Spleen (tissue), 13 donors: ENCODE measurements at places on chromosomes 3 and 15.

DNA sequence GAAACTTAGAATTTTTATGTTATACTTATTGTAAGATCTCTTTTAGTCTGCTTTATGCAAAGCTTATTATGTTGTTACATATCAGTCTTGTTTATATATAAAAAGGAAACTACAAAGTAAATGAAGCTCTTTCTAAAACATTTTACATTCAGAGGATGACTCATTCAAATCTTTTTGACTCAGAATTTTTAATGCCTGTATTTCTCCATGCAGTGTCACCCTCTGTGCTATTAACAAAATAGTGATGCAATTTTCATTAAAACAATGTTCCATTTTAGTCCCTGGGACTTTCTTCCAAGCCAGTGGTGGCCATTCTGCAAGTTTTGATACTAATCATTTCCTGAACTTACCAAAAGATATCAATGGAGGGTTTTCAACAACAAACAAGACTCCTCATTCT is 216.1 kb downstream of the NAALADL2 start:
- no peaks in the 10 kb centered on the region for H3K27me3 ChIP-seq
- H3K4me3 ChIP-seq: no peak overlapping the region

- no peaks in the 10 kb centered on the region for H3K36me3 ChIP-seq
- peaks cover 40% of the 10 kb centered on the region for H3K4me1 ChIP-seq
- H3K27ac ChIP-seq: no peak overlapping the region
- no peaks in the 10 kb centered on the region for H3K27me3 ChIP-seq
Measured at GRCh38 chr3:172749230-172749965, 1.1 kb upstream of the ECT2 start.

DNA sequence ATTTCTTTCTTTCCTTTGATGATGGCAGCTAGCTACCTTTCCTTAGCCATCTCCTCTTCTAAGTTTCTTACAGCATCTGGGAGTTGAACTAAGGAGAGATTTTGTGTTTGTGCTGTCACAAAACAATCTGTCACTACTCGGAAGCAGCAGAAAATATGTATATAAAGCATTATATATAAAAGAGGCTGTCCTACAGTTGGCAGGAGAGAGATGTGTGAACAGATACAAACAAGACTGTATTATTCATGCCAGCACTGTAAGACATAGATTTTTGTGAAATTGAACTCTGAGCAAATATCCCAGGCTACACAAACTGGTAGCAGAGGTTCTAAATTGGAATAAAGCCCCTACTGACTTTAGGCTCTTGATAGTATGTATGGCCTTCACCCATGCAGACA is 577.5 kb upstream of the NECTIN3 start:
- no peak for DNase-seq
- no peaks in the 10 kb centered on the region for H3K4me1 ChIP-seq
- H3K4me3 ChIP-seq: no peak overlapping the region
- no peaks in the 10 kb centered on the region for H3K27me3 ChIP-seq
- no peak overlapping the region for H3K27ac ChIP-seq
- H3K36me3 ChIP-seq: no peaks in the 10 kb centered on the region

GRCh38 chr3:134189849-134190248 is 60.8 kb downstream of the RYK start:
- no peaks in the 10 kb centered on the region for H3K4me1 ChIP-seq
- DNase-seq: no peak
- H3K27ac ChIP-seq: no peak overlapping the region
- no peak overlapping the region for H3K4me3 ChIP-seq
- H3K27me3 ChIP-seq: no peaks in the 10 kb centered on the region

GRCh38 chr3:189745622-189746021 is 114.4 kb downstream of the TP63 start:
- no peaks in the 10 kb centered on the region for H3K4me1 ChIP-seq
- H3K36me3 ChIP-seq: no peaks in the 10 kb centered on the region
- no peak overlapping the region for H3K27ac ChIP-seq
- DNase-seq: no peak
- no peaks in the 10 kb centered on the region for H3K27me3 ChIP-seq

- no peak overlapping the region for H3K27ac ChIP-seq
- H3K27me3 ChIP-seq: no peaks in the 10 kb centered on the region
- H3K4me1 ChIP-seq: no peaks in the 10 kb centered on the region
- H3K4me3 ChIP-seq: no peak overlapping the region
- H3K36me3 ChIP-seq: no peaks in the 10 kb centered on the region
Measured at GRCh38 chr3:68631850-68632545, 300.3 kb downstream of the TAFA4 start.

DNA sequence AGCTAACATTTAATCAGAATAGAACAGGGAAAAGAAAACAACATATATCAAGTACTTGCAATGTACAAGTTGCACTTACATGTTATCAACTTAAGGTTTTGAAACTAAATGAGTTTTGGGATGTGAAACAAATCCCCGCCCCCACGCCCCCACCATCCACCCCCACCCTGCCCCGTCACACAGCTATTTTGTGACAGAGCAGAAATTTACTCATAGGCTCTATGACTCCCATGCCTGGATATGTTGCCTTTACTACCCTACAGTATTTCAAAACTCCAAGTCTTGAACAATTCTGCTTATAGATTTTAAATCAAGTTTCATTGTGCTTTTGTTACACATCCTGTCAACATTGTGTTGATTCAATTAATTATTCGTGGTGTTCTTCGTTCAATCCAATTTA is 18.1 kb upstream of the IL1RAP start:
- no peaks in the 10 kb centered on the region for H3K36me3 ChIP-seq
- no peak overlapping the region for H3K27ac ChIP-seq
- no peaks in the 10 kb centered on the region for H3K4me1 ChIP-seq
- DNase-seq: no peak

- peaks cover 45% of the 10 kb centered on the region for H3K36me3 ChIP-seq
- DNase-seq: peak; percentile 67
- no peak overlapping the region for H3K27ac ChIP-seq
- H3K4me1 ChIP-seq: peaks cover 80% of the 10 kb centered on the region
- H3K4me3 ChIP-seq: no peak overlapping the region
- H3K27me3 ChIP-seq: no peaks in the 10 kb centered on the region
Measured at GRCh38 chr3:52236424-52236886, 2.5 kb downstream of the TWF2 start.

- no peaks in the 10 kb centered on the region for H3K27me3 ChIP-seq
- H3K4me1 ChIP-seq: no peaks in the 10 kb centered on the region
- no peak overlapping the region for H3K27ac ChIP-seq
- H3K4me3 ChIP-seq: no peak overlapping the region
Measured at GRCh38 chr3:95923496-95924210, 890.7 kb upstream of the EPHA6 start.

GRCh38 chr3:186182850-186183249 is 74.0 kb upstream of the ETV5 start:
- H3K4me3 ChIP-seq: no peak overlapping the region
- no peak for DNase-seq
- no peaks in the 10 kb centered on the region for H3K27me3 ChIP-seq
- H3K36me3 ChIP-seq: no peaks in the 10 kb centered on the region

- H3K27me3 ChIP-seq: no peaks in the 10 kb centered on the region
- no peaks in the 10 kb centered on the region for H3K36me3 ChIP-seq
- no peak for DNase-seq
- no peak overlapping the region for H3K27ac ChIP-seq
- no peaks in the 10 kb centered on the region for H3K4me1 ChIP-seq
Measured at GRCh38 chr3:29080967-29081366, 199.9 kb upstream of the RBMS3 start.

- peaks cover 26% of the 10 kb centered on the region for H3K36me3 ChIP-seq
- H3K4me1 ChIP-seq: peaks cover 47% of the 10 kb centered on the region
- H3K27ac ChIP-seq: no peak overlapping the region
- H3K27me3 ChIP-seq: no peaks in the 10 kb centered on the region
Measured at GRCh38 chr15:85591622-85592021, 203.1 kb downstream of the KLHL25 start.

- no peaks in the 10 kb centered on the region for H3K4me1 ChIP-seq
- H3K27ac ChIP-seq: no peak overlapping the region
- DNase-seq: no peak
- H3K27me3 ChIP-seq: no peaks in the 10 kb centered on the region
Measured at GRCh38 chr3:163916596-163917560, 1161.4 kb downstream of the SI start.

DNA sequence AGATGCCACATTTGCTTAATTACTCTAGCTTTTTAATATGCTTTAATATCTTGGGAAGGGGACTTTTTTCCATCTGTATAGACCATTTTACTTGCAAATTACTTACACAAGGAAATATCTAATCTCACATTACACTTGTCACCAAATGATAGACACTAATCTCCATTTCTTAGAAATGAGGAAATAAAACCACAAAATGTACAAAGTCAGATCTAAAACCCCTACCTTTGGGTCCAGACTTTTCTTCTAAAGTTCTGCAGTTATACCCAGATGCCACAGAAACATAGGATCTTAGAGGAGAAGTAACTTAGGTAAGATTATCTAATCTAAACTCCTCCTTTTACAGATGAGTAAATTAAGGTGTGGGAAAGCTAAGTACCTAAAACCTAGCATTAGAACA is 44.3 kb downstream of the CD200R1L start:
- DNase-seq: no peak
- no peaks in the 10 kb centered on the region for H3K27me3 ChIP-seq
- H3K4me3 ChIP-seq: no peak overlapping the region

DNA sequence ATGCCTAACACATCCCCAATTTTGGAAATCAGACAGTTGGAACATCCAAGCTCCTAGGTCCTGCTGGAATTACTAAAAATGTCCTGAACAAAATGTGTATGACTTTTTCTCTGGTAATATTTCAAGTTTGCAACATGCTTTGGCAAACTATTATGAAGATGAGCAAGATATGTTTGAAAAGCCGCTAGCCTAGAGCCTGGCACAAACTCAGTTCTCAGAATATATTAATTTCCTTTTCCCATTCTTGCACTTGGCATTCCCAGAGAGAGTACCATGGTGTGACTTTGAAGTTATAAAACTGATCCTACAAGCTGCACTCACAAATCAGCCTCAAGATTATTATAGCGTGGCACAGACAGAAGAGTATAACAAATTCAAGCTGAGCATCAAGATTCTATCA is 1031.1 kb downstream of the NTRK3 start:
- no peak overlapping the region for H3K27ac ChIP-seq
- no peaks in the 10 kb centered on the region for H3K36me3 ChIP-seq
- no peaks in the 10 kb centered on the region for H3K4me1 ChIP-seq
- no peak for DNase-seq
- H3K27me3 ChIP-seq: no peaks in the 10 kb centered on the region

DNA sequence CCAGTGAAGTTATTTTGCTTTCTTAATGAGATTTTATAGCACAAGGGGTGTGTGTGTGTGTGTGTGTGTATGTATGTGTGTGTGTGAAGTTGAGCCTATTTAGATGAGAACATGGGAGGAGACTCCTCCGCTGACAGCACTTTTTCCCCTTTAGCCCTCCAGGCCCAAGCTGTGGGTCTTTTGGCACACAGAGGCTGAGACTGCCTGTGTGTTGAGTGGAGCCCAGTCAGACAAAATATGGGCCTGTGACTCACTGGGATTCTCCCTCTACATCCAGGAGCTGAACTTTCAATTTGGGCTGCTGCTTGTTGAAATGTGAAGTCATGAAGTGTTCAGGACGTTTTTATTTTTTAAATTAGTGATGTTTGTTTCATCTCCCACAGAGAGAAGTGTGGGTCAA is 108.0 kb downstream of the MFSD1 start:
- H3K27ac ChIP-seq: no peak overlapping the region
- no peak overlapping the region for H3K4me3 ChIP-seq
- H3K4me1 ChIP-seq: no peaks in the 10 kb centered on the region
- H3K27me3 ChIP-seq: no peaks in the 10 kb centered on the region

DNA sequence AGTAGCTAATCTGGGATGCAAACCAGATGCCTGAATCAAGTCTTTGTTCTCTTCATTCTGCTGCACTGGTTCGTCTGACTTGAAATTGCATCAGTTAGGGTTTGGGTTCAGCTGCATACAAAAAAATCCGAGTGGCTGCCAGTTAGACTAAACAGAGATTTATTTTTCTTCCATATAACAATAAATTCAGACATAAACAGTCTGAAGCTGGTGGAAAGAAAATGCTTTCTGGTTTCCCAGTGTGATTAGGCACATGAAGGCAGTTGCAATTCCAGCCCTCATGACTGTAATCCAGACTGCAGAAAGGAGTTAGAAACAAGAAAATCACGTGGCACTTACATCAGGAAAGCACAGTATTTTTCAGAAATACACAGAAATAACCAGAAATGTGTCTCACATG is 930.7 kb downstream of the MCTP2 start:
- H3K27me3 ChIP-seq: no peaks in the 10 kb centered on the region
- no peaks in the 10 kb centered on the region for H3K4me1 ChIP-seq
- H3K4me3 ChIP-seq: no peak overlapping the region
- H3K27ac ChIP-seq: no peak overlapping the region
- no peak for DNase-seq
- H3K36me3 ChIP-seq: no peaks in the 10 kb centered on the region

DNA sequence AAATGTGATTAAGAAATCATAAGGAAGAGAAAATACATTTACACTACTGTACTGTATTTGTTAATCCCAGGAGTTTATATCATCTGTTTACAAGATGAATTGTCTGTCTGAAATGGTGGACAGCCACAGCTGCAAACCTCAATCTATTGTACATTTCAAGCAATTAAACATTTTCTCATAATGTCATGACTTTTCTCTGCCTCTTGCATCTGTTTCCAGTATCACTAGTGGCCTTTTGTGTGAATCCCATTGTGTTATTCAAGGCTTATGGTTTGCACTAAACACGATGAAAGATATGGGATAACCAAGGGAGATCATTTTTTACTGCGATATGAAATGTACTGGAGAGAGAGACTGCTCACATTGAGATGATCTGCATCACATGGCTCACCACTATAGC is 200.2 kb upstream of the LRRN1 start:
- H3K27ac ChIP-seq: no peak overlapping the region
- DNase-seq: no peak
- H3K4me3 ChIP-seq: no peak overlapping the region
- no peaks in the 10 kb centered on the region for H3K27me3 ChIP-seq

- no peak for DNase-seq
- H3K36me3 ChIP-seq: no peaks in the 10 kb centered on the region
- H3K27ac ChIP-seq: no peak overlapping the region
- H3K4me3 ChIP-seq: no peak overlapping the region
Measured at GRCh38 chr3:64082961-64083541, 59.8 kb upstream of the PSMD6 start.

- no peaks in the 10 kb centered on the region for H3K4me1 ChIP-seq
- H3K4me3 ChIP-seq: no peak overlapping the region
- H3K27ac ChIP-seq: no peak overlapping the region
- no peaks in the 10 kb centered on the region for H3K36me3 ChIP-seq
- no peak for DNase-seq
- H3K27me3 ChIP-seq: peaks cover 31% of the 10 kb centered on the region
Measured at GRCh38 chr3:184236033-184236410, 6.6 kb downstream of the VWA5B2 start.

DNA sequence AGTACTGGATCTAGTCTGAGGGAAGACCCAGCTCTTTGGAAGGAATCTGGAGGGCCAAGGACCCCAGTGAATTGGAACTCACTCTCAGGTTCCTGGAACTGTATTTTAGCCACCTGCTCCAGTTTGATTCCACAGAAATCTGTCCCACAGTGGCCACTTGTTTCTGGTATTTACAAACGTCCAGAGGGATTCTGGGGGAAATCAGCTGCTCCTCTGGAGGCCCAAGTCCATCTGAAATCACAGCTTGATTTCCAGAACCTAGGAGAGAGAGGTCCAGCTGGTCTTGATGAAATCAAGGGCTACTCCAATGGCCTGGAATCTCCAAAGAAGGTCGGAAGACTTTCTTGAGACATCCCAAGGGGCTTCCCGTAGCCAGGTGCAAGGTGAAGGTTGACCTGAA is 132.3 kb upstream of the UMPS start:
- no peak overlapping the region for H3K4me3 ChIP-seq
- H3K27ac ChIP-seq: no peak overlapping the region
- H3K27me3 ChIP-seq: no peaks in the 10 kb centered on the region
- no peaks in the 10 kb centered on the region for H3K36me3 ChIP-seq

- DNase-seq: no peak
- H3K36me3 ChIP-seq: no peaks in the 10 kb centered on the region
- no peaks in the 10 kb centered on the region for H3K27me3 ChIP-seq
- H3K4me3 ChIP-seq: no peak overlapping the region
Measured at GRCh38 chr15:51973775-51974174, 2.2 kb upstream of the LEO1 start.
